Occipital lobe (tissue), 3 donors: ENCODE measurements at places on chromosomes 11 and 22. TPM values are rescaled to one million over a fixed set of nuclear protein-coding genes. Genes with fewer than 3 reads are reported as not detected.

MRGPRX3 gene
- total RNA-seq = not detected

SAA4 gene
- not detected for total RNA-seq

DNA sequence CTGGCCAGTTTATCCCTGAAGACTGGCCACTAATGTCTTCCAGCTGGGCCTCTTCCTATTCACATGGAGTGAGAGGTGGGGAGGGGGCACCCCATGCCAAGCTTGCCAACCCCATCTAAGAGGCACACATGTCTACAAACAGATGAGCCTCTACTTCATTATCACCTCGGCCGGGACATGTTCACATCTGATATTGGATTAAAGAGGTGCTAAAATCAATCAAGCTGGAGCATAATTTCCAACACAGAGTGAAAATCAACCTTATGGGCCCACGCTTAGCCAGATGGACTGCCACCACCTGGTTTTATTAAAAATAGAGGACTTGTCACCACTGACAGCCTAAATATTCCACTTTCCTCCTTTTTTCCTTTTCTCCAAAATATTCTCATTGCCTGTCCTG, 162.6 kb upstream of the NARS2 start:
- DNase-seq = no peak

DNA sequence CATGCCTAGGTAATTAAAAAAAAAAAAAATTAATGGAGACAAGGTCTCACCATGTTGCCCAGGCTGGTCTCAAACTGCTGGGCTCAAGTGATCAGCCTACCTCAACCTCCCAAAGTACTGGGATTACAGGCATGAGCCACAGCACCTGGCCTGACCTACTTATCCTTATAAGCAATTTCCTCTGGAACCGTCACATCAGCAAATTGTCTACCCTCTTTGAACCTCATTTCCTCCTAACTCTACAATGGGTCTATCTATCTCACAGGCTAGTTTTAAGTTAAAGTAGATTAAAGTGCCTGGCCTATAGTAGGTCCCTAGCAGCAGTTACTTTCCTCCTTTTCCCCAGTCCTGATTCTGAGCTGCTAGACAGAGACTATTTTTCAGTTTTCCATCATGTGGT, 43.5 kb downstream of the THAP12 start:
- no peak for DNase-seq

- DNase-seq = no peak
Measured at GRCh38 chr11:23755769-23756168, 741.1 kb upstream of the LUZP2 start.

- DNase-seq = no peak
Measured at GRCh38 chr11:1906611-1907423, 12.7 kb upstream of the TNNT3 start.

- peak; percentile 62 for DNase-seq
Measured at GRCh38 chr11:72773291-72773690, 20.6 kb downstream of the STARD10 start.
